ENCODE measurements at places on chromosomes 7 and 10. TPM values are rescaled to one million over a fixed set of nuclear protein-coding genes. Genes with fewer than 3 reads are reported as not detected.

GRCh38 chr7:129859183-129859582 lies 93.6 kb downstream of the UBE2H start:
- no peak for DNase-seq

GRCh38 chr10:119222966-119223386 lies 15.6 kb downstream of the GRK5 start:
- DNase-seq = no peak

- DNase-seq = no peak
Measured at GRCh38 chr7:47000561-47000960, 581.4 kb downstream of the TNS3 start.

- DNase-seq = no peak
Measured at GRCh38 chr10:112202561-112203241, 19.1 kb upstream of the GPAM start.

DNA sequence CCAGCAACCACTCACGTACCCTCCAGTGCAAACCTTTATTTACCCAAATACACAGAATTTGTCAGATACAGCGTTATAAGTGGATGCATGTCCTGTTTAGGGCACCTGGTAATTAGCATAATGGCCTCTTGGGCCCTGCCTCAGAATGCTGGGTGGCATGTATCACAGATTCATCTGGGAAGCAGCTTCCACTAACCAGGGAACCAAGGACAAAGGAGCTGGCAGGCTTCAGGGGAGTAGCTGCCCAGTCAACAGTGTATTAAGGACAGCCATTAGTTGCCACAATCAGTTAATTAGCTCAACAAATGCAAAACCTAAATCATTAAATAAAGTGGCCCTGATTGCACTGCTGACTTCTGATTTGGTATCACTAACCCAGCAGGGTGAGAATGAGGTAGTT lies 105.7 kb downstream of the RAPGEF5 start:
- no peak for DNase-seq

DNA sequence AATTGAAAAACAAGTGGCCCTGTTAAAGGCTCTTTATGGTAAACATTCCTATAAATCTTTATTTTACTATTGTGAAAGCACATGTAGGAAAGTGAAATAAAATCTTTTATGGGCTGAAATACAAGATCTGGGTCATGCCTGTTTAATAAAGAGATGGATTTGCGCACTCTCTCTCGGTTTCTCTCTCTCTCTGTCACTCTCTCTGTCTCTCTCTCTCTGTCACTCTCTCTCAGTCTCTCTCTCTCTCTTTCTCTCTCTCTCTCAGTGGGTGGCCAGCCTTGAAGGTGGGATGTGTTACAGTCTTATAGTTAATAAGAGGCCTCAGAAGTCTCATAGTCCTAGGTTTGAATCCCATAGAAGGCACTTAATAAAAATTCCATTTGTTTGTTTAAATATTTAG lies 2.4 kb downstream of the TAC1 start:
- DNase-seq = no peak

GRCh38 chr10:111370101-111370500 lies 293.3 kb downstream of the ADRA2A start:
- DNase-seq = no peak

DNA sequence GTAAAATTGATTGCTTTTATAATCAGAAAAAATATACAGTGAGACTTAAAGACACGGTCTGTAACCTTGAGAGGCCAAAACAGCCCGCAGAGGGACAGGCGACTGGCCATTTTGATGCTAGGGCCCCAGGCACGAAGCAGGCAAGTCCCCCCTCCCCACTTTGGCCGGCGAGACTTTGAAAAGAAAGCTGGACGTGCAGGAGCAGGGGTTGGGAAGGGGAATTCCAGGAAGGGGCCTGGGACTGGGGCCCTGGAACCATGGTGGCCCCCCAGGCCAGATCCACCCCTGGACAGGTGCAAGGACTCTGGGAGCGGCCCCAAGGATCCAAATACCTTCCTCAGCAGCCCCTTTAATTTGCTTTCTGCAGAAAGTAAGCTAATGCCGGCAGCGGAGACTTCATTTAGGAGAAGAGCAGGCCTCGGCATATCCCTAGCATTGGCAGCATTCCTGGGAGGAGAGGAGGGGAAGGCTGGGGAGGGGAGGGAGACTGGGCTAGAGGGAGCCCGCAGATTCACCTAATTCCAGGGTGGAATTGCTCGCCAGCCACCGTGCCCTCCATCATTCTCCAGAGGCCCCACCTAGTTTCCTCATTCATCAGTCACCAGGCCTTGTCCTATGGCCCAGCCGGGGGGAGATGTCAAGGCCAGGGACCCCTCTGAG lies 24.9 kb upstream of the TNRC18 start:
- no peak for DNase-seq

DNA sequence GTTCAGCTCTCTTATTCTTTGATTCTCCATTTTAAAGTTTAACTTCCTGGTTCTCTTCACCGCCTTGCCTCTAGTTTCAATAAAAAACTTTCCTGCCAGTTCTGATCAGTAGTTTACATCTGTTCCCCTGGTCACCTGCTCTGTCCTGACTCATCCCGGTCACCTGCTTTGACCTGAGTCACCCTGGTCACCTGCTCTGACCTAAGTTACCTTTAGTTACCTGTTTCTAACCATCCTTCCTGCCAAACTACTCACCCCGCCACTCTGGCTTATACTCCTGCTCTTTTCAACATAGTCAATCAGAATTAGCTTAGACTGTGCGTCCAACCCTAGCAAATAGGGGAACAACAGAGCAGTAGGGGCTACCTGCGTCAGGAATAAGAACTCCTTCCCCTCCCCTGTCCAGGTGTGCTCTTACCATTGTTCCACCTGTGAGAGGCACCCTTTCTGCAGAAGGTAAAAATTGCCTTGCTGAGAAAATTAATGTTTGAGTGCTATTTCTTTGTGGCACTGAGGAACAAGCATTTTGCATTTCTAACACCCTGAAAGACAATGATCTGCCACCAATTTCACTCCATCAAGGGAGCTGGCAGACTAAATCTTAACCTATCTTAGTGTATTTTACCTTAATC lies 263.6 kb downstream of the DOCK4 start:
- DNase-seq = no peak

GRCh38 chr10:109974504-109975191 lies 33.1 kb upstream of the ADD3 start:
- no peak for DNase-seq

- DNase-seq = no peak
Measured at GRCh38 chr10:6423004-6423403, 157.1 kb downstream of the PRKCQ start.

DNA sequence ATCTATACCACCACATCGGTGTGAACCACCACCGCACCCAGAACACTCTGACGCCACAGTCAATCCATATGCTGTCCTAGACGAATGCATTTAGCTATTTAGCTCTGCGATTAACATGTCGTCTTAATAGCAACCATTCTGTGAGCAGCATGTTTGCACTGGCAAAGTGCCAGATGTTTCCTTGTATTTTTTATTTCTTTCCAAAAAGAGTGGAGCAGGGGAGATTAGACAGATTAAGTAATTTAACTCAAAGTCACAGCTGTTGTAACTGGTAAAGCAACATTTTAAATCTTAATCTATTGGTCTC lies 57.0 kb upstream of the ARL4A start:
- no peak for DNase-seq

GRCh38 chr7:138000081-138000701 lies 1.7 kb downstream of the CREB3L2 start:
- DNase-seq = no peak

GRCh38 chr10:14879124-14879927 lies 660 bp downstream of the SUV39H2 start:
- DNase-seq = no peak

DNA sequence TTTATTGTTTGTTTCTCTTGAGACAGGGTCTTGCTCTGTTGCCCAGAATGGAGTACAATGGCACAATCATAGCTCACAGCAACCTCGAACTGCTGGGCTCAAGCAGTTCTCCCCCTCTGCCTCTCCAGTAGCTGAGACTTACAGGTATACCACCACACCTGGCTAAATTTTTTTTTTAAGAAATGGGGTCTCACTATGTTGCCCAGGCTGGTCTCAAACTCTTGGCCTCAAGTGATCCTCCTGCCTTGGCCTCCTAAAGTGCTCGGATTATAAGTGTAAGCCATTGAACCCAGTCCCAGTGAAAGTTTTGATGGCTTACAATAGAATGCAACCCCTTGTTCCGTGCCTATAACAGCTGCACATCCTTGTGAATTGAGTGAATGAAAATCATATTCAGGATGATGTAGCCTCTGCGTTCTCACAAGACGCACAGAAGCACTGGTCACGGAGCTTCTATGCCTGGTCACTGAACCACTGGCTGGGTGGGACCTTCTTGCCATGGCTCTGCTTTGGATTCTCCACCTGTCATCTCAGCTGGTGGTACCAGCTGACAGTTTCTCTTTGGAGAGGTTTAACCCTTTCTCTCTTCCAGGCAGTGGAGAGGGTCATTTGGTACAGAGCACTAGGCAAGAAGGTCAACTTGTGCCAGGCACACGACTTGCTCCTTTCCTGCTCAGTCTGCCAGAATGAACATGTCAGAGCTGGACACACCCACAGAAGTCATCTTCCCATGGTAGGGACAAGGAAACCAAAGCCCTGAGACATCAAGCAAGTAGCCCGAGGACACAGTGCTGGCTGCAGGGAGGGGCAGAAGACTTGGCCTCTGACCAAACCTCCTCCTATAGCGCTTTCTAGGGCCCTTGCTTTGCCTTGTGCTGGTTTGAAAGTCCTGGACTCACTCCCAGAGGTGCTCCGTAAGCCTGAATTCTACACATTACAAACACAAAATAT lies 89.6 kb downstream of the ATXN7L1 start:
- DNase-seq = no peak

ATRNL1 gene
- 17.1 TPM for total RNA-seq

DDC gene
- not detected for total RNA-seq

BAIAP2L1 gene
- 120 TPM for total RNA-seq

RINT1 gene
- 18.1 TPM for total RNA-seq

GTPBP10 gene
- total RNA-seq = 23.7 TPM

ARMC10 gene
- total RNA-seq = 73.2 TPM
